ENCODE measurements at places on chromosomes 13 and 19. TPM values are rescaled to one million over a fixed set of nuclear protein-coding genes. Genes with fewer than 3 reads are reported as not detected.

DNA sequence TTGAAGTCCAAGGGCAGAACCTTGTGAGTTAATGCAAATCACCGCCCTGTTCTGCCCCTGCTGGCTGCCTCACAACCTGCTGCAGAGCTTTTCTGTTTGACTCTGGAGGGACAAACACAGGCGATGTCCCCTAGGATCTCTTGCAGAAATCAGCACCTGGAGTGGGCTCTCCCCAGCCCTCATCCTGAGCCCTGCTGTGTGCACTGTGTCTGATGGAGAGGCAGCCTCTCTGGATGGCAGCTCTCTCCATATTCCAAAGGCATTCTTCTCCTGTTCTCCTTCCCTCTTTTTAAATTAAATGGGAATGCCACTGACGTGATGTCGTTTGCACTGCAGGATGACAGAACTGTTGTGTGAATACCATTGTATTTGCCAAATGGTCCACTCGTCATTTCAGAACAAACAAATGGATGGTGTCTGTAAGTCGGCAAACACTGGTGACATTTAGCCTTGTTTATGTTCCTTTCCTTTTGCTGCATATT, 184.1 kb downstream of the ZNF536 start:
- no peak for DNase-seq

GRCh38 chr19:31338069-31338776, 11.0 kb downstream of the TSHZ3 start:
- no peak for DNase-seq

DOCK6 gene
- total RNA-seq, result 1.8 TPM

- no peak for DNase-seq
Observed at GRCh38 chr13:46296921-46297320, 85.2 kb downstream of the LRRC63 start.

- no peak for DNase-seq
Observed at GRCh38 chr13:76792731-76793347, 93.4 kb downstream of the KCTD12 start.

RASL11A gene
- 0.96 TPM for total RNA-seq

CD37 gene
- total RNA-seq, result 368 TPM

C19orf12 gene
- 25.6 TPM for total RNA-seq

DNMT1 gene
- total RNA-seq, result 235 TPM

DNA sequence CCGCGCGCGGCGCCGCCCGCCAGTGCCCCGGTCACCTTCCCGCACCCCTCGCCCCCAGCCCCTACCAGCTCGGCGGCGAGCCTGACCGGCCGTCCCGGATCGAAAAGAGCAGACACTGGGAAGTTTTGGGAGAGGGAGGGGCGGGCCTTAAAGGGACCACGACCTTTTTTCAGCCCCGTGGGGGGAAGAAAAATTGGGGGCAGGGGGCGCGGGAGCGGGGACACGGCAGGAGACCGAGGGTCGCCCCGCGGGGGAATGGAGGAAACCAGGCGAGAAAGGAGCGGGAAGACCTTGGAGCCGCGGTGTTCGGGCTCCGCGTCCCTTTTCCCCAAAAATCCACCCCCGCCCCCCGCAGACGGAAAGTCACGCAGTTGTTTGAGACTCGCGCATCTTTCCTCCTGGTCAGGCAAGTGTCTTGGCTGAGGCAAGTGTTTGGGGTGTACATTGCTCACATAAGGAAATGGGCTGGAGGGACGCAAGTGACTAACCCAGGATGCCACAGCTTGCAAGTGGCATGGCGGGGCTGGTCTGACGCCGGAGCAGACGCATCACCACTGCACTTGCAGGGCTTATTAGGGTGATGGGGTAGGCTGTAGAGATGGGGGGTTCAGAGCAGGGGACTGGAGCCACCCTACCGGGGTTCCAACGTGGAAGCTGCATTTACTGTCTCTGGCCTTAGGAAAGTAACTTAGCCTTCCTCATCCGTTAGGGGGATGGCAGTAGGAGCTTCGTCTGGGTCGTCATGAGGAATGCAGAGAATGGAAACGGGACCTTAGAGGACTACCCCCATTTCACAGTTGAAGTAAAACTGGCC, 2.7 kb upstream of the HNRNPL start:
- peak; percentile 60 for DNase-seq

DNA sequence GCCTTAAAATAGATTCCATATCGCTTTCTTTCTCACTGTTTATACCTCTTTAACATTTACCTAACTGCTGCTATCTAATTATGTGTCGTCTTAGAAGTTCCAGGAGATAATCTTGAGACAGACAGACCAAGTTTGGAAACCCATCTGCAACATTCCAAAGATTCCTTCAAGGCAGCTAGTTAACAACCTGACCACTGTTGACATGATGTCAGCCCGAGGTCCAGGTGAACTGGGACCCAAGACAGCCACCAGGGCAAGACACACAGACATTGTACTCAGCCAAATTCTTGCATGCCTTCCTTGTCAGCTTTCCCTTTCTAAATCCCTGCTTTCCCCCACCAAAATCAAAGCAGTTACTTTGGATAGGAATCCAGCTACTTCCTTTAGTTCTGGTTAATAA, 1476.5 kb upstream of the PRR20A start:
- DNase-seq, result no peak

DNA sequence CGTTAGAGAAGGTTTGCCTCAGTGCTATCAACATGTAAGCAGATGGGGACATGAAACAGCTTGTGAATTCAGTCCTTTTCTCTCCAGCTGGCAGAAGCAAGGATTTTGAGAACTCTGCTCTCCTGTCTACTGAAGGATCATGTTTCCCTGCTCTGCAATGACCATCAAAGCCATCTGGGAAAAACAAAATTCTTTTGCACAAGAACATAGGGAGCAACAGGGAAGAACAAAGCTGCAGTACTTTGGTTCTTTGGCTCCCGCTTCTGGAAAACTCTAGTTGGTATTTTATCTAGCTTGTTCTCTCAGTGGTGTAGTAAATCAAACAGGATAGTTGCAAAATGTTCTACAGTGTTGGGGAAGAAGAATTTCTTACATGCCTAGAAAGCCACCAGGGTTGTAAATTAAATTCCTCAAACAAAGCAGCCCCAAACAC, 270.4 kb downstream of the ENOX1 start:
- no peak for DNase-seq

DNA sequence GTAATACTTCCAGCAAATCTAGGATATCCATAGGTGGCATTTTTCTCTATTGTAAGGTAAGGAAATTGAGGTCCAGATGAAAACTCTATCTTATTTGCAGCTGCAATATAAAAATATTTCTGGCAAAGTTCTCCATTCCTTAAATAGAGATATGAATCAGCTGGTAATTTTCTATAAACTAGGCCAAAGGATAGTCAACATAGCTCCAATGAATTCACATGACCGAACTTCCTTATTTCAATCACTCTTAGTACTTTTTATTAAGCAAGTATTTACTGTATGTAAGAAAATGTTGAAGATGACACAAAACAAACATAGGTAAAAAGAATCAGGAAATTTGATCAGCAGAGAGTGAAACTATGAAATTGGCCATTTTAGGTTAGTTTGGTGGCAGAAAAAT, 13.0 kb upstream of the LCP1 start:
- no peak for DNase-seq

GRCh38 chr13:111129465-111130115, 14.5 kb downstream of the ARHGEF7 start:
- no peak for DNase-seq

GRCh38 chr13:92843549-92843948, 383.1 kb upstream of the GPC6 start:
- DNase-seq, result no peak

- DNase-seq, result no peak
Observed at GRCh38 chr13:36736119-36736726, 62.4 kb downstream of the SERTM1 start.

DNA sequence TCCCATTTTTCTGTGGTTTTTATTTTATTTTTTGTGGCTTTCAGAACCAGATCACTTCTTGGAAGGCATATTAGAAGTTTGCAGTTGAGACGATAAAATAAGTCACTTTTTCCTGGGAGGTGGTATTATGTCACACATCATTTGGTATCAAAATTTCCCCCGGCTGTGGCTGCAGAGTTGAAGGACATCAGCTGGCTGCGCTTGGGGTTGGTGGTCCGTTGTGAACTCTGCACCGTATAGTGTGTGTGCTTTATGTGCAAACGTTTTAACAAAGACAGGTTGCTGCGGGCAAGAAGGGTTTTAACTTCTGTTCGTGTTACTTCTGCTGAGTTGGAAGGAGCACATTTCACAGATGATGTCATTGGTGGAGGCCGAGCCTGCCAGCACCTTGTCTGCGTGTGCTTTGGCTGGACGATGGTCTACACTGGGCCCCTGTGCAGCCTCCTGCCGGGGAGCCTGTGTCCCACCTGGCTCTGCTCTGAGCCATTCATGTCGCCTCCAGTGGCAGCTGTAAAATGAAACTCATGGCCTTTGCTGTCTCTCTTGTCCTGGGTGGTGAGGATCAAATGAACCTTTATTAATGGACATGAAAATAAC, 9.6 kb downstream of the ATP11A start:
- DNase-seq, result no peak

DNA sequence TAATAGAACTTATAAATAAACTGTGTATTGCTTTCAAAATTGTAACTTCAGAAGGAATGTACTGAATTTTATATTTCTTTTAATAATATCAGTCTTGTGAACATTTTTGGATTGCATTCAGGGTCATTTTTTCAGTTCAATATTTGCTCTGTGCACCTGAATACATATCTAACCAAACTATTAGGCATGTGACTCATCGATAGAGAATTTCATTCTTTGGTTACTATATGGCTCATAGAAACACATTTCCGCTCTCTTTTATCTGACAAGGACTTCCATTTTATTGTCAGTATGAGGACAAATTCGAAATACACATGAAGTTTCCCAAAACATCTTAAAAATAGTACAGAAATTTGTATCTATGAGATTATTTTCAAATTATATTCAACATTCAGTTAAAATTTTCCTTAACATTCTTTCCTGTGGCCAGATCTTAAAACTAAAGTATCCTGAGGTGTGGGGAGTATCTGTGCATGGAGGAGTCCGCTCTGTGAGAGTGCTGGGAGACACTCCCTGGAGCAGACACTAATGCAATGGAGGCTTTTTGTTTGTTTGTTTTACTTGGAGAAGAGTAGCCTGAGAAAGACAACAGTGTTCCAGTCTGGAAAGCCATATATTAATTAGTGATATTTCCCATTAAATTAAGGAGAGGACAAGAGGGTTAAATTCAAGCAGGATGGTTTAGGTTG, 483.6 kb downstream of the PCDH20 start:
- DNase-seq, result no peak

- no peak for DNase-seq
Observed at GRCh38 chr19:35559281-35559659, 4.2 kb downstream of the ATP4A start.

GRCh38 chr19:38538386-38538785, 79.4 kb downstream of the MAP4K1 start:
- no peak for DNase-seq

GRCh38 chr19:40744554-40745401, 5.5 kb downstream of the ACTMAP start:
- DNase-seq, result no peak

Measured in T-cell (primary cell).